Motor neuron (in vitro differentiated cells): ENCODE measurements at places on chromosomes 1 and 21. TPM values are rescaled to one million over a fixed set of nuclear protein-coding genes. Genes with fewer than 3 reads are reported as not detected.

Gene OR2L8
- total RNA-seq = not detected in 2 replicates

Gene LCE1C
- total RNA-seq = not detected in 2 replicates

Gene KDF1
- total RNA-seq = 1.2 TPM in 1 of 2 replicates, not detected in the other

Gene CLDN19
- 0.64 and 0.70 TPM in 2 replicates for total RNA-seq

Gene RXFP4
- 0.32 TPM in 1 of 2 replicates, not detected in the other for total RNA-seq

Gene PROK1
- total RNA-seq = 0.13 and 0.27 TPM in 2 replicates

Gene PDE9A
- 15.1 and 17.8 TPM in 2 replicates for total RNA-seq

Gene TSSK3
- 2.3 and 6.7 TPM in 2 replicates for total RNA-seq

Gene CATSPERE
- total RNA-seq = 0.45 and 0.57 TPM in 2 replicates

Gene OR2L2
- 0.08 and 0.14 TPM in 2 replicates for total RNA-seq

Gene F5
- total RNA-seq = 0.62 and 0.73 TPM in 2 replicates

Gene LRRC53
- 0.16 and 0.18 TPM in 2 replicates for total RNA-seq

Gene DIO1
- 0.21 and 0.82 TPM in 2 replicates for total RNA-seq

Gene ZNF695
- total RNA-seq = not detected in 2 replicates

Gene CD244
- total RNA-seq = 0.31 and 1.2 TPM in 2 replicates

Gene U2AF1
- total RNA-seq = 10.4 and 31.3 TPM in 2 replicates

Gene GUCA2B
- total RNA-seq = not detected in 2 replicates

Gene CACNA1S
- total RNA-seq = not detected in 2 replicates

Gene KIAA0319L
- 57.8 and 60.4 TPM in 2 replicates for total RNA-seq

Gene MSH4
- 0.21 and 0.30 TPM in 2 replicates for total RNA-seq

Gene TEX50
- total RNA-seq = not detected in 2 replicates

Gene SPRR3
- not detected in 2 replicates for total RNA-seq

Gene KLHDC9
- 1.8 and 2.0 TPM in 2 replicates for total RNA-seq

Gene PDE4DIP
- 90.0 and 95.3 TPM in 2 replicates for total RNA-seq

Gene PHGDH
- total RNA-seq = 102 and 110 TPM in 2 replicates

Gene B3GALT6
- total RNA-seq = 20.8 and 21.9 TPM in 2 replicates

Gene TTC24
- total RNA-seq = not detected in 2 replicates

Gene DIRAS3
- 19.1 and 26.2 TPM in 2 replicates for total RNA-seq

Gene TFF3
- total RNA-seq = 0.83 TPM in 1 of 2 replicates, not detected in the other

Gene CD1E
- total RNA-seq = 0.21 TPM in 1 of 2 replicates, not detected in the other

Gene FAM177B
- 0.38 TPM in 1 of 2 replicates, not detected in the other for total RNA-seq

Gene LRRIQ3
- 0.41 and 0.54 TPM in 2 replicates for total RNA-seq

Gene WNT4
- 80.1 and 93.2 TPM in 2 replicates for total RNA-seq

Gene ZNF697
- total RNA-seq = 40.6 TPM in 2 replicates

Gene SKI
- total RNA-seq = 33.8 and 36.4 TPM in 2 replicates

Gene SERPINC1
- total RNA-seq = 0.31 and 0.32 TPM in 2 replicates

Gene ERI3
- 74.6 and 80.7 TPM in 2 replicates for total RNA-seq

Gene NPPB
- total RNA-seq = 2.1 and 2.3 TPM in 2 replicates

Gene PEAR1
- 0.41 and 0.62 TPM in 2 replicates for total RNA-seq

Gene PCBP3
- total RNA-seq = 5.7 and 8.1 TPM in 2 replicates

Gene AVPR1B
- 0.05 and 0.13 TPM in 2 replicates for total RNA-seq

Gene CELA2A
- not detected in 2 replicates for total RNA-seq

Gene RUNX3
- 0.66 and 0.97 TPM in 2 replicates for total RNA-seq

Gene SYT14
- total RNA-seq = 6.6 and 7.9 TPM in 2 replicates

Gene WLS
- 52.8 and 57.1 TPM in 2 replicates for total RNA-seq

Gene TFF1
- not detected in 2 replicates for total RNA-seq

Gene SLC35E2B
- total RNA-seq = 63.2 and 67.0 TPM in 2 replicates

Gene IVL
- total RNA-seq = 0.18 and 0.26 TPM in 2 replicates

Gene HPDL
- 0.64 and 1.7 TPM in 2 replicates for total RNA-seq

Gene TMEM240
- 13.9 and 15.0 TPM in 2 replicates for total RNA-seq
